HuH-7.5 (cell line): ENCODE measurements at places on chromosomes 11 and 22.
A peak's percentile ranks its signal among the peaks of the same experiment; 100 is the strongest.

GRCh38 chr22:29130476-29130875 is 57.6 kb downstream of the KREMEN1 start:
- DNase-seq: no peak

- no peak for DNase-seq
Observed at GRCh38 chr11:120062561-120062930, 75.4 kb downstream of the TRIM29 start.

DNA sequence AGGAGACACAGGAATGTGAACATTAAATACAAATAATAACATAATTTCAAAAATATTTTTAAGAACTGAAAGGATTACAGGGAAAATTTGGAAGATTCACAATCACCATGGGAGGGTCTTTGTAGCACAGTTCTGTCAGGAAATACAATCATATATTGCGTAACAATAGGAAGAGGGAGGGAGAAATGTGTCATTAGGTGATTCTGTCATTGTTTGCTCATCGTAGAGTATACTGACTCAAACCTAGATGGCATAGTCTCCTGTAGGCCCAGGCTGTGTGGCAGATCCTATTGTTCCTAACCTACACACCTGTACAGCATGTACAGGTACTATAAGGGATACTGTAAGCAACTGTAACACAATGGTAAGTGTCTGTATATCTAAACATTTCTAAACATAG is 330.4 kb downstream of the BRD1 start:
- no peak for DNase-seq

DNA sequence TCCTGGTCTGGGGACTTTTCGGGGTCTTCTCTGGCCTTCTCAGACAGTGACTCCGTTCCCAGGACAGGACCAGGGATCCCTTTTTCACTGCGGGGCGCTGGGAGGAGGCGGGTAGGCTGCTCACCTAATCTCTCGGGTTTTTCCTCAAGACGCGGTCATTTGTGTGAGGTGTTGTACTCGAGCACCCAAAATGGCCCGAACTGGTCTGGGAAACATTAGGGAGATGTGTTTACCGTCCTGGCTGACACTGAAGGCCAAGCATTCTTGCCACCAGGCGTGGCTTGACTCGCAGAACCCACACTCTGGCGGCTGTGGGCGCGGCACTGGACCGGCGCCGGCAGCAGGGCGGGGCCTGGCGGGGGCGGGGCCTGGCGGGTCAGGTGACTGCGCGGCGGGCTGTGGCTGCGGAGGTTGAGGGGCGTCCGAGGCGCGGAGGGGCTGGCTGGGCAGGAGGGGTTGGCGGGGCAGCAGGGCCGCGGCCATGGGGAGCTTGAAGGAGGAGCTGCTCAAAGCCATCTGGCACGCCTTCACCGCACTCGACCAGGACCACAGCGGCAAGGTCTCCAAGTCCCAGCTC is at the start of gene SWAP70:
Gene SWAP70 (plus strand): TSS at position 379 of the 577 bp plus-strand sequence. CDS start 103 bp downstream, at position 482.
- DNase-seq: peak; percentile 54

DNA sequence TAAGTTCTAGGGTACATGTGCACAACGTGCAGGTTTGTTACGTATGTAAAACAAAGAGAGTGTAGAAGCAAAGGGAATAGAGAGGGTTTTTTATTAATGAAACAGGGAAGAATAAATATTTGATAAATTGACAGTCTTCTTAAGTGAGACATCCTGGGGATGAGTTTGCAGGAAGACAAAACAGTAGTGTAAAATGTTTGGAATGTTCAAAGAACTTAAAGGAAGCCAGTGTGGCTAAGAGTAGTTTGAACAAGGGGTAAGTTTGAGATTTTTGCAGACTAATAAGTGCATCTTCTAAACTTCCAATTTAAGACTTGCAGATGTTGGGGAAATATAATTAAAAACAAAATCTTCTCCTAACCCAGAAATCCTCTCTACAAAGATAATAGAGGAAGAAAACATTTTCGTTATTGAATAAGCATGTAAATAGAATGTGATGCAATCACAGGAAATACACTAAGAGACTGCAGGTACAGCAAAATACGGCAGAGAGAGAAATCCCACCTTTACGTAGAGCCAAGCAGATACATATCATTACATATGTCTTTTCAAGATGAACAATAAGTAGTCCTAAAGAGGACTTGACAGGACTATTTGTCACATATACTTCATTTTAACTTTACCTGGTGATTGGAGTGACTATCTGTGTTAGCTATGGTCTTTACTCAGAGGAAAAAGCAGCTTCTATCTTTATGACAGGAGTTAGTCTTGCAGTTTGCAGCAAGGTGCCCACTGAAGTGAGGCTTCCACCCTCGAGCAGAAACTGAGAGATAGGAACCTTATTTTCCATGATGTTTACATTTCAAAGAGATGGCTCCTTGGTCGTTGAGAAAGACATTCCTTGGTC is 402.1 kb downstream of the CNTN5 start:
- no peak for DNase-seq

- no peak for DNase-seq
Observed at GRCh38 chr11:114368918-114369680, 31.2 kb downstream of the C11orf71 start.

DNA sequence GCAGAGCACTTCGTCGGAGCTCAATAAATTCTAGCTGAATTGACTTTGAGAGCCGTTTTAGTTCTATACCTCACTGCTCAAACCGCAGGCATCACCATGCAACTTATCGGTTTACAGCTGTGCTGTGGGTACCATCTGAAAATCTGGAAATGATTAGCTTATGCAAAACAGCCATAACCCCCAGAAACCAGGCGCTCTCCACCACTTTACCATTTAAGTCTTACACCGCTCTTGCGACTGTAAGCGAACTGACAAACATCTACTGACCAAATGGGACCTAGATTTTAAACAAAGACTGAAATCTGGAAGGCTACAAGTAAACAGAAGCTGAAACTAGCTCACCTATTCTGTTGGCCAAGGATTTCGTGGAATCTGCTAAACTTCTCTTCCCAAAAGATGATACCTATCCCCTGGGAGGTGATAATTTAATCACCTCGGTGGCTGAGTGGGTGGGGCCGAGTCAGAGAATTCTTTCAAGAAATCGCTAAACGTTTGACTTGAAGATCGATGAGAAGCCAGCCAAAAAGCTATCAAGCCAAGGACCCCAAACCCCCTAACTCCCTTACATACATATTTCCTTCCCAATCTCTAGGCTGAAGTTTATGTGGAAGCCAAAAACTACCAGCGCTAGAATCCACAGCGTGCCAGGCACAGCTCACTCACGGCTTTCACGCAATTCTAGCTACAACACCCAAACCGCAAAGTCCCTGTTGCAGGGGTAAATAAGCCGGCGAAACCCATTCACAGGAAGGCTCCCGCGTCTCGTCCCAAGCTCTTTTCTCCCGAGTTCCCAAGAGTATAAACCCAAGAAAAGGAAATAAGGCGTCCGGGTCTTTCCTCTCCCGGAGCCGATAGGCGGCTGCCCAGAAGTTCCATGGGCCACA is 644 bp downstream of the SPTY2D1 start:
- DNase-seq: no peak

- no peak for DNase-seq
Observed at GRCh38 chr11:102476069-102476468, 23.5 kb upstream of the TMEM123 start.

DNA sequence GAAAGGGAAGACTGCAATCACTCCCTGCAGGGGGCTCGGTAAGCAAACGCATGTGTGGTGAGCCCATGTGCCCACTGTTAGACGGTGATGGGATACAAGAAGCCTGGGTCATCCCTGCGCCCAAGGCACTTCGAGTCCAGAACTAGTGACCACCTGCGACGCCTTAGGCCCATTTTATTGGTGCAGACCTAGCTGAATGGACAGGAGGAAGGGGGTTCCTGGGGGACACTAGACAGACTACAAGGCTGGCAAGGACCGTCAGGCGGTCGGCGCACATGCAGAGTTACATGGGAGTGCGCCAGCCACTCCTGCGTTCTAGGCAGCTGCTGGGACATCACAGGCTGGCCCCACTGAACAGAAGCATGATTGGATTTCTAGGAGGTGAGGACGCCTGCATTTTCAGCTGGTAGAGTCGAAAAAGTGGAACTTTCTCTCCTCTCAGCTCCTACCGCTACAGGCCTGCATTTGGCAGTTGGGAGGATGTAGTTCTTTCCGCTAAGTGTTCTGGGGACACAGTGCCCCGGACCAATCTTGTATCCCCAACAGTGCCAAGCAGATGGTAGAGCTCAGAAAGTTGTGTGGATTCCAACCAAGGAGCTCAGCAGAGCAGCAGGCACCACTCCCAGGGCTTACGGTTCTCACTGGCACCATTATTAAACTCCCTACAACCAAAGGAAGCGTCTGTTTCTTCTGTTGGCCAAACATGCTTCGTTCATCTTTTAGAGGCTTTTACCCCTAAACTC is 35.7 kb downstream of the BID start:
- DNase-seq: no peak

DNA sequence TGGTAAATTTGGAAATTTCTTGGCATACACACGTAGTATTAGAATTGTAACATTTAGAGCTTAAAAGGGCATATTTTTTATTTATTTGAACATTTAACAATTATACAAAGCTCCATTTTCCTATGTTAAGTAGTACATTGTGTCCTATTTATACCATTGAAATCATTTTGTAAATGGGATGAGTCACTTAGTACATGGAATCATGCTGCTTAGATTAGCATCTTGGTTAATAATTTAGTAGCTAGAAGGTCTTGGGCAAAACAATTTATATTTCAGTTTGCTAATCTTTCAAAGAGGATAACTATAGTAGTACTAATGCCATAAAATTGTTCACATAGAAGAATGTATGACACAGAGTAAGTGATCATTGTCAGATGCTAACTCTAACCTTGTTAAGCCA is 450.1 kb upstream of the LUZP2 start:
- no peak for DNase-seq

- DNase-seq: no peak
Observed at GRCh38 chr11:66609721-66610617, 6.5 kb upstream of the RBM14 start.

DNA sequence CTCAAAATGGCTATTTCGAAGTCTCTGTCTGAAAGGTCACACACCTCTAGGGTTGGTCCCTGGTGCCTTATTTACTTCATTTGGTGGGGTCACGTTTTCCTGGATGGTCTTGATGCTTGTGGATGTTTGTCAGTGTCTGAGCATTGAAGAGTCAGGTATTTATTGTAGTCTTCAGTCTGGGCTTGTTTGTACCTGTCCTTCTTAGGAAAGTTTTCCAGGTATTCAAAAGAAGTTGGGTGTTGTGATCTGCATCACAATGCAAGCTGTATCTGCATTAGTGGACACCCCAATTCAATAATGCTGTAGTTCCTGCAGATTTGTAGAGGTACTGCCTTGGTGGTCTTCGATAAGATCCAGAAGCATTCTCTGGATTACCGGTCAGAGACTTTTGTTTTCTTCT is 63.5 kb upstream of the TP53AIP1 start:
- DNase-seq: no peak

GRCh38 chr11:68504432-68505066 is 44.0 kb downstream of the PPP6R3 start:
- DNase-seq: no peak

DNA sequence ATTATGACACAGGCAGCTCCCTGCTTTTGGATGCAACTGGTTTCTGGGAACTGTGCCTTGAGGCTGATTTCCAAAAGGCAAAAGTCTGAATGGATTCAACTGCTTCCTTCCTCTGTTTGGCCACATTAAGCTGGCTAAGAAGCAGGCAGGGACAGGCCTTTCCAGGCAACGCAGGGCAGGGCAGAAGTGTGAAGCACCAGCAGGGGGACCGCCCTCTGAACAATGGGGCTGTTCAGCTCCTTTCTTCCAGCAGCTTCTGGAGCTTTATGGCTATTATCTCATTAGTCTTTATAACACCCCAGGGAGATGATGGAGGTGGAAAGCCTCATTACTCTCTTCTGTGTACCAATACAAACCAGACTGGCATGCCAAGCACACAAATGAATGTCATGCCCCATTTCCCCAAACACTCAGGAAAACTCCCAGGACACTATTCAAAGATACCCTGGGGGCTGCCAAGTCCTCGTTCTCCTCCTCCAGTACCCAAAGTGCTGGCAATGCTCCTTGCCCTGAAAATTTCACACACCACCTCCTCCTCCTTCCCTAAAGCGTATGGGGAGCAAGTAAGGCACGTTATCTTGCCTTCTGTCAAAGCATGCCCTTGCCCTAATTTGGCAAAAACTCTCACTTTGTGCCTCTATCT is 21.3 kb downstream of the MORC2 start:
- DNase-seq: no peak

GRCh38 chr11:77699425-77699824 is 61.8 kb upstream of the CLNS1A start:
- DNase-seq: no peak

DNA sequence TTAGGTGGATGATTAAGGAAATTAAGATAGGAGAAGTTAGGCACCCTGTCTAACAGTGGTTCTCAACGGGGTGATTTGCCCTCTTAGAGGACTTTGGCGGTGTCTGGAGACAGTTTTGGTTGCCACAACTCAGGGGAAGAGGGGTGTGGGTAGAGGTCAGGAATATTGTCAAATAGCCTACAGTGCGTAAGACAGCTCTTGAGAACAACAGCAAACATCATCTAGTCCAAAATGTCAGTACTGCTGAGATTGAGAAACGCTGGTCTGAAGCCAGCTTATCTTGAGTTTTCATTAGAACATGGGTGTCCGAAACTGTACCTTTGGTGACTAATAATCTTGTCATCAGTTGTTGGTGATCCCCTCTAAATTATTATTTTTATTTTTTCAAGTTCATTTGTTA is 38.4 kb downstream of the CECR2 start:
- DNase-seq: no peak

DNA sequence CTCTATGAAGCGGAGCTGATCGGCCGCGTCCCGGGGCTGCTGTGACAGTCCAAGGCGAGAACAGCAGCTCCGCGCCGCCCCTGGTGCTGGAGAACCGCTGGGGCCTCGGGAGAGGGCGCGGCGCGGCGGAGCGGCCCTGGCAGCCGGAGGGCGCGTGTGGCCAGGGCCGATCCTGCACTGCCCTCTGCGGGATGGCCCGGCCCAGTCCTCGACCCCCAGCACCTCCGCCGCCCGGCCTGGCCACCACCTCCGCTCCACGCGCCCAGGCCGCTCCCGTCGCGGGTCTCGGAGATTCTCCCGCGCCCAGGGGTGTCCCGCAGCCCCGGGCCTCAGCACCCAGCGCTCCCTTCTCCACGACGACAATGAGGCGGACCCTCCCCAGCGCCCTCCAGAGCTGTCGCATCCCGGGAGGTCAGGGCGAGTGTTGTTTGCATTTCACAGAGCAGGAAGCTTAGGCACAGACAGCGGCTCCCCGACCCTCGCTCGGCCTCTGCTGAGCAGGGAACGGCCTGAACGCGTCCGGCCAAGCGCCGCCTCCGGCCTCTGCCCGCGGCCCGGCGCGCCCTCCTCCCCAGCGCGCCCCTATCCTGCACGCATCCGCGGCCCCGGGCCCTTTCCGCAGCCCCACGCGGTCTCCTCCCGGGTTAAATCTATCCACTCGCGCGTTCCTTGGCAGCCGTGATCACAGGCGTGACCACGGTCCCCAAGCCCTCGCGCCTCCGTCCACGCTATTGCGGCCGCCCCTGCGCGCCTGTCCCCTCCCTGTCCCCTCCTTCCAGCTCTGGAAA is 109.7 kb downstream of the WNT7B start:
- no peak for DNase-seq
